ENCODE measurements at places on chromosomes 3 and 15.
A peak's percentile ranks its signal among the peaks of the same experiment; 100 is the strongest.

- no peak for DNase-seq
These were observed 339.5 kb upstream of the DNAJC19 start for GRCh38 chr3:181329024-181329423.

- DNase-seq = no peak
These were observed 203.3 kb downstream of the FEZF2 start for GRCh38 chr3:62169906-62170660.

GRCh38 chr3:7752005-7752404 lies 749.6 kb upstream of the LMCD1 start:
- DNase-seq = no peak

DNA sequence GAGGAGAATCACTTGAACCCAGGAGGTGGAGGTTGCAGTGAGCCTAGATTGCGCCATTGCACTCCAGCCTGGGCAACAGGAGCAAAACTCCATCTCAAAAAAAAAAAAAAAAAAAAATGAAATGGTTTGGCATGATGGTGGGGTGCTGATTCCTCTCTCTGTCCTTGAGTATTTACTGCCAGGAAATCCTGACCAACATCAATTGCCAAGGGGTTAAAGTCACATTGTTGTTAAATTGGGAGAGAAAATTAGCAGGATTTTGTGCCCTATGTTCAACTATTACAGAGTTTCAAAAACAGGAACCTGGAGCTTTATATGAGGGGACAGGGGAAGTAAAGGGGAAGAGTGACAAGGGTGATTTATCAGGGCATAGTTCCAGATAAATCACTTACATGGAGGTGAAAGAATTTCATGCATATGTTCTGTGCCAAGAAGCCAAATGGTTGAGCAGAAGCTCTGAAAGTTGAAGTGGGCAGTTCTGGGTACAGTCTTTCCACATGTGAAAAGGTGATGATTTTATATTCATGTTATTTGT lies 70.5 kb upstream of the TSEN2 start:
- no peak for DNase-seq

DNA sequence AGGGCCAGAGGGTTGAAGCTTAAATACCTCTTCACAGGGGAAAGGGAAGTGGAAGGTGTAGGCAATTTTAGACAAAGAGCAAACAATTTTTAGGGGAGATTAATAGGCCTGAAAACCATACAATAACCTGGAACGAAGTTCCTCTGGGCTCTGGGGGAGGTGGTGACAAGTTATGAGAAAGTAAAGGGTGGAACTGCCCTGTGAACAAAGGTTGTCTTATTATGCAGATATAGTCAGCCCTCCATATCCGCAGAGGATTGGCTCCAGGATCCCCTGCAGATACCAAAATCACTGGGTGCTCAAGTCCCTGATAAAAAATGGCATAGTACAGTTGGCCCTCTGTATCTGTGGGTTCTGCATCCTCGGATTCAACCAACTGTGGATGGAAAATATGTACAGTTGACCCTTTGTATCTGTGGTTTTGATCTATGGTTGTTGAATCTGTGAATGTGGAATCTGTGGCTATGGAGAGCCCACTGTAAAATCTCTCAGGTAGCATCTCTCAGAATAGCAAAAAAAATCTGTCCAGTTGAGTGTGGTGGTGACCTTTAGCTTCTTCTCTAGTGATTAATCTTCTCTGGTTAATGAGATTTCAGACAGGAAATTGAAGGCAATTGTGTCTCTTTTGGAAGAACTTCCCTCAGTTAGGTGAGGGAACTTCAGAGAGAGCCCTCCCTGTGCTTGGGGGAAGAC lies 40.2 kb downstream of the CLEC3B start:
- DNase-seq = no peak

DNA sequence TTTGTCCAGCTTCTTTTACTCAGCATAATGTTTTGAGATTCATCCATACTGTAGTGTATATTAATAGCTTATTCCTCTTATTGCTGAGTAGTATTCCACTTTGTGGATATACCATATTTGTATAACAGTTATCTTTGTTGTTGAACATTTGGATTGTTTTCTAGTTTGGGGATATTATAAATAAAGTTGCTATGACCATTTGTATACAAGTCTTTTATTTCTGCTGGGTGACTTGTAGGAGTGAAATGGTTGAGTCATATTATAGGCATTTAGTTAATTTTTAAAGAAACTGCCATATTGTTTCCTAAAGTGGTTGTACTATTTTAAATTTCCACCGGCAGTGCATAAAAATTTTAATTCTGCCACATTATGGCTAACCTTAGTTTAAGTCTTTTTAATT lies 53.4 kb downstream of the RPL39L start:
- no peak for DNase-seq

GRCh38 chr3:186583831-186584230 lies 13.3 kb downstream of the DNAJB11 start:
- DNase-seq = no peak

DNA sequence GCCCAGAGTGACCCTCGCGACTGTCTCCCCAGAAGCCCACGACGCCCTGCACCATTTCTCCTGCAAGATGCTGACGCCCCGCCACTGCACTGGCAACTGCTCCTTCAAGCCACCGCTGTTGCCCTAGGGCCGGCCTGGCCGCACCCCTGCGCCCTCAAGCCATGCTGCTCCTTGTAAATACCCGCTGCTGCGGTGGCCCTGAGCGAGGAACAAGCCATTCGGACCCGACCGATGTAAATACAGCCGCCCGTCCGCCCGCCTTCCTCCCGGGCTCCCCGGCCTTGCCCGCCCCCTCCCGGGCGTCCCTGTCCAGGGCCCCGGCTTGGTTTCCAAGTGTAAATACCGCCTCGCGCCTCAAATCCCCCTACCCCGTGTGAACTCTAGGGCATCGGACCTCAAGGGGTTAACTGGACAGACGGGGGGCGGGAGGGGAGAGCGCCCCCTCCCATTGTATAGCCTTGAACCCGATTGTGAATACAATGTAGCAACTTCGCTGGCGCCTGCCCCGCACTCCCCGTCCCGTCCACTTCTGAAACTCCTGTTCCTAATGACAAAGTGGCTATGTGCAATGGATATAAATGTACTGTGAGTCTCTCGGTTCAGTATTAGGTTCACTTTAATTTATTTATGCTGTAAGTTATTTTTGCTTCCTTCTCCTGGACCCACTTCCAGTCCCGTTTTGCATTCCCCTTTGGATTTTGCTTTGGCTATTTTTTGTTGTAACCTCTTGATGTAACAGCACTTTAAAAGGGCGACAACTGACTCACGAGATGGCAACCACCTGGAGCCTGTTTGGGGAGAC lies 5.9 kb downstream of the RNU6-1 start:
- no peak for DNase-seq

DNA sequence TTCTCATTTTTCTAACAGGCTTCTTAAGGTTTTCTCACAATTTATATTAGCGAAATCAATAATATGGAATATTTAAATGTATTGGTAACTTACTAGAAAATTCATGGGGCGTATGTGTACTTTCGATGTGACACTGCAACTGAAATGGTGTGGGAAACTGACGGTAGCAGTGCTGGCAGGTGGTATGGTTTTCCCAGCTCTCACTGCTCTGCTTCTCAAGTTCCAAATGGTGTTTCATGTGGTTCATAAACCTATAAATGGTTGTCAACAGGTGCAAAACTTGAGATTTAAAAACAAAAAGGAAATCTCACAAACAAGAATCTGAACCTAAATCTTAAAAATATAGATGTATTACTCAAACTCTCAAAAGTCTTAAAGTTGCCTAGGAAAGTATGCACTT lies 54.7 kb downstream of the ZNF280D start:
- DNase-seq = no peak

DNA sequence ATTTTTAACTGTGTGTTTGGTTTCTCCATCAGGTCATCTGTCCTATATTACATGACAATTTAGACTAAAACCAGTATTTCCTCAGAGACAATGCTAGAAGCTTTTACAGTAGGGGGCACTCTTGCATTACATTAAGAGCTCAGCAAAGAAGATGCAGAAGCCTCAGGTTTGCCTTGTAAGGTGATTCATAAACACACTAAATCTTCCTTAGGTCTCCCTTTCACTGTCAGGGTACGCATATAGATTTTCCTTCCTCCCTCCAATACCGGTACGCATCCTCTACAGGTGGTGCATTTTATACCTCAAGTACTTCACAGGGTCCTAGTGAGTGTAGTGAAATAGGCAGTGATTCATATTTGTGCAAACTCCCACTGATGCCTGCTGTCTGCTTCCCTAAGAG lies 46.5 kb downstream of the CD86 start:
- DNase-seq = peak; percentile 40

GRCh38 chr3:72888546-72889309 lies 882 bp downstream of the GXYLT2 start:
- DNase-seq = no peak

GRCh38 chr3:170240671-170241070 lies 18.4 kb downstream of the PRKCI start:
- no peak for DNase-seq

DNA sequence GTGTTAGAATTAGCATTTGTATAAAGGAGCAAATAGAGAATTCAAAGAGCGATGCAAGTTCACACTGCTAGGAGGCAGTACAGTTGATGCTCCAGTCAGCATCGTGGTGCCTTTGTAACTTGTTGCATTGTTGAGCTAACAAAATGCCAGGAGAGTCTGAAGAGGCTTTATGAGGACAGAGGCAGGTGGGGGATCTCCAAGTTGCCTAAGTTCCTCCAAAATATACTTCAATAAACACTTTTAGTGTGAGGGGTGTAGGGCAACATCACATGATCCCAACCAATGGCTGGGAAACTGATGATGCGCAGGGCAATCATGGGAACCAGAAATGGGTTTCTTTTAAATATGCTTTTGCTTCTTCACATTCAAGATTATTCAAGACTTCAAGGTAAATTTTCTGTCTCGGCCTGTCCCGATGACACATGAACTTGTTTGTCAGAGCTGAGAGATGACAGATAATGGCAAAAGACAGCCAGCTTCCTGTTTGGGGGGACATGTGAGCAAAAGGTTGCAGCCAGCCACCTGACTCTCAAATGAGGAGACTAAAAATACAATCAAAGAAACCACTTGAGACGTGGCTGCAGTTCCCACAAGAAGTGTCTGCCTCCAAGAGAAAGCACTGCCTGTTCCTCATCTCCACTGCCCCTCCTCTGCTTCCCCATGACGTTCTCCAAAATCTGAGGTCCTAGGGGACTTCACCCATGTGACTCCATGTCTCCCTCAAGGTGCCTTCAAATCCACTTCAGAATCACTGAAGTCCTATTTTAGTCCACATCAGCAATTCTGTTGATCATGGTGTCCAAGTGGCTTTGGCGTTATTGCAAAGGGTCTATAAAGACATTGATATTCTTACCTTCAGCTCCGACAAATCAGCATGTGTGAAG lies 39.3 kb downstream of the KLHL6 start:
- DNase-seq = no peak

GRCh38 chr3:63413523-63413922 lies 135.4 kb downstream of the SYNPR start:
- no peak for DNase-seq
